ENCODE measurements at places on chromosomes 6 and 20.

- DNase-seq = no peak
These were observed 118.8 kb upstream of the MAFB start for GRCh38 chr20:40807821-40808170.

DNA sequence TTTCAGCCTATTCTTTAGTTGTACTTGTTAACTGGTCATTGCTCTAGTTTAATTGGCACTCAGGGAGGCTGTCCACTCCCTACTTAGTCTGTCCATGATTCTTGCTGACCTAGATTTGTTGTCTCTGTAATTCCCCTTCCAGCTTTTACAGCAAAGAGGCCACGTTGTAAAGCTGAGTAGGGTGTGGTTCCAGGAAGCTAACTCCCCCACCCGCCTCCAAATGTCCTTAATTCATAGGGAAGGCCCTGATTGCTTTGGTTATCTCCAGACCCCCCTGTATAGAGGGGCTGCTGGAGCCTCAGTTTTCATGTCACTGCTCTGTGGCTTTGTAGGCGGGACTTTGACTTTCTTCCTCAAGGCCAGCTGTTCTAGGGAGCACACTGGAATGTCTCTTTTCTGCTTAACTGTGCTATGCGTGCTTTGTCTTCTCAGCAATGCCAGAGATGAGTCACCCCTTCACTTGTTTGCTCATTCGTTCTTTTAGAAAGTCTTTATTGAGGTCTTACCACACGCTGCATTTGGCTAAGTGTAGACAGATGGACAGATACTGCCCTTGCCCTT lies 175.1 kb upstream of the JAG1 start:
- peak; percentile 94 for DNase-seq

DNA sequence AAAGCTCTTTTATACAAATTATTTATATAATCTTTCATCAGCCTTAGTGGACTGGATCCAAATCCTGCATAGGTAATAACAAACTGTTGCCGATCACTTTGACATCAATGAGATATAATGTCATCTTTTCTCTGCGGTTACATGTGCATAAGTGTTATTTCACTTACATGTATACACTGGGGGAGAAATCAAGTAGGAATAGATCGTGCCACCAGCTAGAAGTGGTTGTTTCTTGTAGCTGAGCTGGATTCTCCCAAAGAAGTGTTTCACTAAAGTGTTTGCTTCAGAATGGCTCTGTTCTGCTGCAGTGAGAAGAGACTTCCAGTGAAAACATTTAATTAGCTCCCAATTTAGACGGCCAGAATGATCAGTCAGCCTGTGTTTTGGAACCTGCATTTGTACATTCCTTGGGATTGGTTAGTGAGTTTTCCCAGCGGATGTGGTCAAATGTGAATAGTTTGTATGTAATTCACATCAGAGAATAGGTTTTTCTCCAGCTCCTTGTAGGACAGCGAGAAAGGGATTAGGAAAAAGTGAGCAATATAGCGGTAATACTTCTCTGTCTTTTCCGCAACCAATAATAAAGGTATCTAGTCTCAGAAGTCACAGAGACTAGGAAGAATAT lies 163.1 kb upstream of the CCN2 start:
- DNase-seq = peak; percentile 39

- peak; percentile 60 for DNase-seq
These were observed 2.4 kb downstream of the GMEB2 start for GRCh38 chr20:63624486-63624885.

GRCh38 chr20:59276938-59277337 lies 23.5 kb upstream of the EDN3 start:
- DNase-seq = no peak

- peak; percentile 63 for DNase-seq
These were observed 763 bp downstream of the ZKSCAN8 start for GRCh38 chr6:28142446-28142845.

GRCh38 chr20:15163632-15164031 lies 826.2 kb upstream of the FLRT3 start:
- DNase-seq = no peak

GRCh38 chr20:25223179-25223661 lies 24.7 kb upstream of the PYGB start:
- peak; percentile 72 for DNase-seq

DNA sequence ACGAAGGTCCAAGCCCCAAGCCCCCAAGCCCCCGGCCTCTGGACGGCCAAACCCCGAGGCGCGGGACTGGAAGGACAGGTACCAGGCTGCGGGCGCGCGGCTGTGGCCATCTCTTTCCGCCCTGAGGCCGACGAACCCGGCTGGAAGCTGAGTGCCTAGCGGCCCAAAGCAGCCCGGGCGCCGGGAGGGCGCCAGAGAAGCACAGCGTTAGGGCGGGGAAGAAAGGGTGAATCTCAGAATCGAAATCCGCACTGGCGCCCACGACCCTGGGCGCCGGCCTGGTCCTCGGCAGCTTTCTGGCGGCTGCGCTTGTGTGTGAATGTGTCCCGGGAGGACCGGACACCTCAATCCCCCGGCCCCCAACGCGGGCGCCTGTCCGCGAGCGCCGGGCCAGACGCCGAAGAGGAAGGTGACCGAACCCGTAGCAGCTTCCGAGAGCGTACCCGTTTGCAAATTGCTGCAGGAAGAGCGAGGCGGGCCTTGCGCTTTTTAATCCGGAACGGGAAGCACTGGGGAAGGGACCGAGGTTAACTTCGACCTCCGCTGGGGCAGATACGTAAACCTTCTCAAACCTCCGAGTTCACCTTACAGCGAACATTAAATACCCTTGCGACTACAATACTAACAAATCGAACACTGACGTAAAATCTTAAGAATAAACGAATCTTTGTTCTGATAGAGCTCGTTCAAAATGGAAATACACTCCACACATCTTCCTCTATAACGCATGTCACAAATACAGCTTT lies 2.9 kb downstream of the NRN1 start:
- no peak for DNase-seq

DNA sequence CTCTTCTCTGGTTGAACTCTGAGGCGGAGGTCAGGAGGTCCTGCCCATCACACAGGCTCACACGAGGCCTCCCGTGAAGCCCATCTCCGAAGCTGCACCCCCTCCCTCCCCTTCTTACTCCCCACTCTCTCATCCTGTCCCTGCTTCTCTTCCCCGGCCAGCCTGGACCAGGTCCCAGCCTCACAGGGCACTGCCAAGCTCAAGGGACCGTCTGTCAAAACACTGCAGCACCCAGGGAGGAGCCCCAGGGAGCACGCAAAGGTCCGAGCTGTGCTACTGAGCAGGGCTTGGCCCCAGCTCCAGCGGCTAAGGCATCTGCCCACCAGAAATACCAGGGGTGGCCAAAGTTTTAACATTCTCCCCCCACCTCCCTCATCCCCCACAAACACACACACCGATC lies 70.0 kb downstream of the PSMG4 start:
- DNase-seq = no peak

GRCh38 chr6:165060720-165061119 lies 248.7 kb downstream of the C6orf118 start:
- DNase-seq = no peak

GRCh38 chr6:18242062-18242851 lies 22.1 kb downstream of the DEK start:
- DNase-seq = peak; percentile 68

DNA sequence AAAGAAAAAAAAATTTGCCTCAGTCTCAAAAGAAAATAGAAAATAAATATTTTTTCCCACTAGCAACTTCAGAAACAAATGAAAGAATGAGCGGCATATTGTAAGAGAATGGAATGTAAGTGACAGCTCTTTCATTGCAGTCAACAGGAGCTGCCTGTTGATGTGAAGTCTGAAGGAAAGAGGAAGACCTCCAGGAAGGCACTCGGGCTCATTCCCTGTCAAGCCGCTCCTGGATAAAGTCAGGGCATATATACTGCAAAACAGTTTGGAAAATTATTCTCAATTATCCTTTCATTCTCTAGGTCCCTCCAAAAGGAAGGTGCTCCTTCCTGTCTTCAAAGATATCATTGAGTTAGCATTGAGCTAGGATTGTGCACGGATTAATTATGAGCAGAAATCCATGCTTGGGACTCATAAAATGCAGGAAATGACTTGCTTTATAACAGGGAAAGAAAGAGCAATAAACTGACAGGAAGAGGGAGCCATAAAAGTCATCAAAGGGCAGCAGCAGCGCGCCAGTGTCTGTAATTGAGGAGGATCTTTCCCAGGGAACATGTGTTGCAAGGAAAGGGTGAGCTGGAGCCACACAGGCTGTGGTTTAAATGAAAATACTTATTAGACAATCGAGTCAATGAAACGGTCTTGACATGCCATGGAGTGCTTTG lies 218.2 kb downstream of the C6orf118 start:
- DNase-seq = no peak

DNA sequence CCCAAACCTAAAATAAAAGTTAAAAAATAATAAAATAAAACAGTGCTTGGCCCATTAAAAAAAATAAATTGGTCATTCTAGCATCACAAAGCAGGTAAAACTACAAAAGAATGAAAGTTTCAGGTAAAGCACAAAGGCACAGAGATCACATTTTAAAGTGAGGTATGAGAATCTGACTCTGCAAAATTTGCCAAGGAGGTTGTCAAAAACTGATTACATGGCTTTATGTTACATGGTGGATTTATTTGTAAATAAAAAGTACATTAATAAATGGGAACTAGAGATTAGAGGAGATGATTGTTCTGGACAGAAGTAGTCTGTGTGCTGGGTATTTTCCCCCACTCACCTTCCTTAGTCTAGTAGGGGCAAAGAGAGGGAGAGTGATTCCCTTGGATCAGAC lies 24.2 kb upstream of the ATXN1 start:
- no peak for DNase-seq

- DNase-seq = no peak
These were observed 23.1 kb upstream of the C6orf141 start for GRCh38 chr6:49527320-49527719.

GRCh38 chr20:46203510-46203837 lies 85.4 kb downstream of the CD40 start:
- DNase-seq = no peak

DNA sequence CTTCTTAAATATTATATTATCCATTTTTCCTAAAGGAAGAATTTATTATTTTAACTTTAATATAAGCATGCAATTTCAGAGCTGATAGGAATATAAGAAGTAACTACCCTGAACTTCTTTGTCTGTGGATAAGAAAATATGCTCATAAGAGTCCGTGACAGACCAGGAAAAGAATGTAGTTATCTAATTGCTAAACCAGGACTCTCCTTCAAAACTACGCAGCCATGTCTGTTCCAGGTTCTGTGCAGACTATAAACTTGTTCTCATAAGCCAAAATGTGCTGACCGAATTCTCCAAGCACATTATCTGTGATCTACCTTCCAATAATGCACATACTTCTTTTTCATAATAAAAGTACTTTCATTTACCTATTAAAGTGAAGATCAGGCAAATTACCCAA lies 116.5 kb downstream of the TRDN start:
- DNase-seq = no peak
